PC-3 (cell line): ENCODE measurements at places on chromosomes 5 and 9. TPM values are rescaled to one million over a fixed set of nuclear protein-coding genes. Genes with fewer than 3 reads are reported as not detected.

Gene CETN3
- total RNA-seq, result 28.5 and 39.2 TPM in 2 replicates

Gene ASPN
- total RNA-seq, result not detected in 2 replicates

Gene FAM221B
- 0.29 TPM in 1 of 2 replicates, not detected in the other for total RNA-seq

Gene PTGDS
- total RNA-seq, result not detected in 2 replicates

DNA sequence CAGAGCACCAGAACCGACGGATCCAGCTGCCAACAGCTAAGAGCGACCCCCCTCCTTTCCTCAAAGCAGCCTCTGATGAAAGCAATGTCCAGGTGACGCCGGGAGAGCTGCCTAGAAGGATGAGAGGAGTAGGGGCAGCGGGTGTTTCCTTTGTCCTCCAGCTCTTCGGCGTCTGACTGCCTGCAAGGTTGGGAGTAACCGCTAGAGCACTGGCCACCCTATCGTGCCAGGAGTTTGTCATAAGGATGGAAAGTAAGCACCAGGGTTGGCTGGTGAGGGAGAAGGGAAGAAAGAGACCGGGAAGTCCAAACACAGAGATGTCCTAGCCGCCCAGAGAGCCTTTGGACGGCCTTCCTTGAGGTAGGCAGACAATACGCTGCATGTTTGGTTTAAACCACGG is 10.8 kb downstream of the MRPL36 start:
- DNase-seq, result no peak

GRCh38 chr5:111636736-111637135 is 120.3 kb downstream of the NREP start:
- DNase-seq, result no peak

DNA sequence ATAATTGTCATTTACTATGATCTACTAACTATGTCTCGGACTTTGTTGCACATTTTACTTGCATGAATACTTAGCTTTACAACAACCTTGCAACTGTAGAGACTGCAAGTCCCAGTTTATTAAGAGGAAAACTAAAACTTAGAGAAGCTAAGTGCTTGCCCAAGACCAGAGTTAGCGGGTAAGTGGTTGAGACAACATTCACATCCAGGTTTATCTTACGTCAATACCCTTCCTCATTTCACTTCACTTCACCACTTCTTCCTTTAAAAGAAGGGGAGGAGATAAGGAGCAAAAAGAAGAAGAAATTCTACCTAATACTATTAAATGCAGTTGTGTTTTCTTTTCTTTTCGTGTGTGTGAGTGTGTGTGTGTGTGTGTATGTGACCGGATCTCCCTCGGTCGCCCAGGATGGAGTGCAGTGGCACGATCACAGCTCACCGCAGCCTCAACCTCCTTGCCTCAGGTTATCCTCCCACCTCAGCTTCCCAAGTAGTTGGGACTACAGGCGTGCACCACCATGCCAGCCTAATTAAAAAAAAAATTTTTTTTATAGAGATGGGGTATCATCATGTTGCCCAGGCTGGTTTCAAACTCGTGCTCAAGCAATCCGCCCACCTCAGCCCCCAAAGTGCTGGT is 37.4 kb downstream of the MEGF9 start:
- no peak for DNase-seq

DNA sequence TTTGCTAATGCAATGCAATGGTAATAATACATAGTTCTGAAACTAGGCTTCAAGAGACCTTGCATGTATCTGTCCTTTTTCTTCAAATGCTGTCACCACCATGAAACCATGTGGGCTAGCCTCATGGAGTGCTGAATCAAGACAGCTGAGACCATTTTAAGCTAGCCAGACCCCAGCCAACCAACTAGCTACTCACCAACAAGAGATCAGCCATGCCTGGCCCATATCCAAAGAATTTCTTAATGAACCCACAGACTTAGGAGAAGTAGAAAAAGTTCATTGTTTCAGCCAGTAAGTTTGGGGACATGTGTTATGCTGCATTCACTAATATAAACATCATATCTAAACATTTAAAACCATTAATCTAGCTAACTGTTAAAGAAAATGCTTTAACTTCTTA is 139.8 kb upstream of the EDIL3 start:
- DNase-seq, result no peak

DNA sequence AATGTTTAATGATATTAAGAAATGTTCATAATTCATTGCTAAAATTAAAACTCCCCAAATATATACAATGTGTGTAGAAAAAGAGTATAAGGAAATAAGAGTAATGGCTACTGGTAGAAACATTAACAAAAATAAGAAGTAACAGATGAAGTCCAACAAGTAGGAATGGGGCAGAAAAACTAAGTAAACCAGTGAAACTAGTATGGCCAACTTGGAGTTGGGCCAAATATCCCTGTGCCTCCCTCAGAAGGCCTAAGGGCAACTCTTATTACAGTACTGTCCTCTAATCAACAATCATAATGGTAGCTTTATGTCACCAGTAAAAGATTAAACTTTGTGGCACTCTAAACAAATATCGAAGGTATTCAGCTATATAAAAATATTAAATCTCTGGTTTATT is 93.5 kb downstream of the SSBP2 start:
- peak; percentile 68 for DNase-seq

DNA sequence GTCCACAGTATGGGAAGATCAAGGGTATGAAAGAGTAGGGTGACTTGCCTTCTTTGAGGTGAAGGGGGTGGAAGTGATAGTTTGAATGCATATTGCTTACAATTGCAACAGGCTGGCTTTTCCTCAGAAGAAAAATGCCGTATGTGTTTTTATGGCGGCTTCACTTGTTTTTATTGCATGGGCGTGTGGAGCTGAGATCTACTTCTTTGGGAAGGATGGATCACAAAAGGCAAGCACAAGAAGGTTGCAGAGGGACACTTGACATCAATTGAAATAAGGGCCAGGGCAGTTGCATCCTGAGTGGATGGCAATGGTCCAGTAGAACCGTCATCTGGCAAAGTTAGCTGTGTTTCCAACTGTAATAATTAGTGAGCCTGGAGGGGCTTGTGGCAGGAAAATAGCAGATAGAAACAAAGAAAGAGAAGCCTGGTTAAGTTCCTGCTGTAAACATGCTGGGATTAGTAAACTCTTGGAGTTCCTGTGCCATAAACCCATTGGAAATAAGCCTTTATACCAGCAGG is 138.4 kb downstream of the NTRK2 start:
- DNase-seq, result no peak

DNA sequence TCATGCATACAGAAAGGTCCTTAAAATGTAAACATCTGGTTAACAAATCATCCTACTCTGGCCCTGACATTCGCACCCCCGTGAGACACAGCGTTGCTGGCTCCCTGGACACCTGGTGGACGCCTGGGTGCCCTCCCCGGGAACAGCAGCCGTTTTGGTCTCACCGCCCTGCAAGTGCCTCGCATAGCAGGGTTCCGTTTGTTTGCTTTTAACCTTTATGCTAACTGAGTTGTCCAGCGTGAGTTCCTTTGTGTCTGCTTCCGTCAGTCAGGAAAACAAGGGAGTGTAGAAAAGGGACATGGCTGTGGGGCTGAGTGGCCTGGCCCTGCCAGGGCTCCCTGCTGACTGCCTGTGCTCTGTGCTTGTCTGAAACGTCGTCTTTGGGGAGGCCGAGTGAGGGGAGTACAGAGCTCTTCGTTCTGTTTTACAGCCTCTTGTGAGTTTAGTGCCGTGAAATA is 91.8 kb upstream of the CACNA1B start:
- DNase-seq, result no peak

GRCh38 chr5:169652057-169652456 is 15.0 kb downstream of the DOCK2 start:
- DNase-seq, result no peak

DNA sequence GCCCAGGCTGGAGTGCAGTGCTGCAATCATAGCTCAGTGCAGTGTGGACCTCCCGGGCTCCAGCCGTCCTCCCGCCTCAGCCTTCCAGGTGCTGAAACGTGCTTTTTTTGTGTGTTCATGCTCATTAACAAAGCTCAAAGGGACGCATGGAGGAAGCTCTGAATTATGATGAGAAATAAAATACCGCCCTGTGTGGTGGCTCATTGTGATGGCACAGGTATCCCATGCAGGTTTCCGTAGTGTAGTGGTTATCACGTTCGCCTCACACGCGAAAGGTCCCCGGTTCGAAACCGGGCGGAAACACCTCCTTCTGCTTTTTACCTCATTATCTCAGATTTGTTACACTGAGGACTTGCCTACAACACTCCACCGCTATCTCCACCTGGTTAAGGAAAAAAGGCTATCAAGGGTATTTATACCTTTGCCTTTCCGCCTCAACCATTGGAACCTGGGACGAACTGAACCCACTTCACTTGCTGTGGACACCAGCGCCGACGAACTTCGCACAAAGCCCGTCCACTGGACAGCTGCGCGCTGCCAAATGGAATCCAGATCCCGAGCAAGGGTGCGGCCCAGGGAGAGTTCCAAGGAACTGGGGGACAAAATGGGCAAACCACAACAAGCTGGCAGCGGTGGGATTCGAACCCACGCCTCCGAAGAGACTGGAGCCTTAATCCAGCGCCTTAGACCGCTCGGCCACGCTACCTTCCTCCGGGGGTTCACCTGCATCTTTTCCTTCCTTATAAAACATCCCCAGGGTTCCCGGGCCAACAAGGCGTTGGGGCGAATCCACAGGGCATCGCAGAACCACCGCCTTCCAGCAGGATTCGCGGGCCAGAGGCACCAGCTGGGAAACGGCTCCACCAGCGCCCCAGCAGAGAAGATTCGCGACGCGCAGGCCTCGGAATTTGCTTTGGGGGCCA is 26.3 kb downstream of the OR2V2 start:
- DNase-seq, result peak; percentile 80
